Activated T-cell treated with anti-CD3 and anti-CD28 coated beads for 4 hours (primary cell): ENCODE measurements at places on chromosomes 5 and 9.

DNA sequence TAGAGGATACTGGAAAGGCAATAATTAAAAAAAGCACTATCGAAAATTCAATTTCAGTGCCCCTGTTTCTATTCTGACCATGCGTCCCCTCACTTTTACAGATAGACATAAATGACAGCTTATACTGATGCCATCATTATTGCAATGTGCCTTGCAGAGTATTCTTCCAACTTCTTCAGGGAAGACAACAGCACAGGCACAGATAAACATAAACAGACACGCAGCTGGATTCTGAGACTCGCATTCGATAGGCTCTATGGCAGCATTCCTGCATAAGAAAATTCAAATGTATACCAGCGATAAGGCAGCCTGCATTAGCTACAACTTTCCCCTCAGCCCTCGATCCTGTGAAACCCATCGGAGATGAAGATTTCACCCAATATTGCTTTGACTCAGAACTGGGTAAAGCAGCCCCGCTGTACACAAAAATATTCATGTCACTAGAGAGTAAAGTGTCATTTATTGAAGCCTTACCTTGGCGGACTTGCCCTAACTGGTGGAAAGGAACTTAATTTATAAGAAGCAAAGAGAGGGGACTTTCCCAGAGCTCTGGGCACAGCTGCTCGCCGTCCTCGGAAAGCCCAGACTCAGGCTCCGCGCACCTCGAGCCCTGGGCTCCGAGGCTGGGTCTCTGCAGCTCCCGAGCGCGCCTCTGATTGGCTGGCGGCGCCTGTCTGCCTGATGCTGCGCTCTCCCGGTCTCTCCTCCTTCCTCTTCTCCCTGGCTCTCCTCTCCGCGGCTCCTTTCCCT lies at the start of gene CDH18:
Gene CDH18, minus strand, starts transcription at position 589 of the 750 bp plus-strand sequence. CDS start 149,214 bp downstream, outside the sequence.
- no peak for DNase-seq

GRCh38 chr5:172235827-172236736 lies 42.1 kb downstream of the EFCAB9 start:
- DNase-seq: no peak

- DNase-seq: no peak
Measured at GRCh38 chr9:113591899-113592625, 128.5 kb downstream of the RGS3 start.

DNA sequence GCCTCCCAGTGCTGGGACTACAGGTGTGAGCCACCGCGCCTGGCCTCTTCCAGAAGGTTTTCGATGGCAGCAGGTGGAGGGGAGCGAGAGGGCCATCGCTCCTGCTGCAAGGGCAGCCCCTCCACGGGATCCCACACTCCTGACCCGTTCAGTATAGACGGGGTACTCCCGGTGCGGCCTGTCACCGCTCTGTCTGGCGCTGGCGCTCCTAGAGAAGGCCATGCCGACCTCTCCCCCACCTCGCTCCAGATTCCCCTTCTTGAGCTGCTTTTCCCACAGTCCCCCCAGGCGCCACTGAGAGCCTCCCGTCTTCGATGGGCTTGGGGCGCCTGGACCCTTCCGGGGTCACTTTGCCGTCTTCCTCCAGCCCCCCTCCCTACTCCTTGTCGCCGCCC lies 4.3 kb upstream of the SQSTM1 start:
- DNase-seq: no peak

DNA sequence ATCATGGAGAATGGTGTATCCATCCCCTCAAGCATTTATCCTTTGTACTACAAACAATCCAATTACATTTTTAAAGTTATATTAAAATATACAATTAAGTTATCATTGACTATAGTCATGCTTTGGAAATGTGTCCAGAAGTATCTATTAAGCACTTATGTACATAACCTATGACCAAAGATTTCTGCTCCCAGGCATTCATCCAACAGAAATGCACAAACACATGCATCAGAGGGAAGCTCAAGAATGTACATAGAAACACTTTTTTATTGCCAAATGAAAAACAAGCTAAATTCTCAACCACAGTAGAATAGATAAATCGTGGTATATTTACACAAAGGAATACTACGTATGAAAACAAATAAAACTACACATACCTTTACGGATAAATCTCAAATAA lies 700.5 kb upstream of the ZNF608 start:
- no peak for DNase-seq

GRCh38 chr5:164504141-164504772 lies 998.8 kb downstream of the MAT2B start:
- no peak for DNase-seq

DNA sequence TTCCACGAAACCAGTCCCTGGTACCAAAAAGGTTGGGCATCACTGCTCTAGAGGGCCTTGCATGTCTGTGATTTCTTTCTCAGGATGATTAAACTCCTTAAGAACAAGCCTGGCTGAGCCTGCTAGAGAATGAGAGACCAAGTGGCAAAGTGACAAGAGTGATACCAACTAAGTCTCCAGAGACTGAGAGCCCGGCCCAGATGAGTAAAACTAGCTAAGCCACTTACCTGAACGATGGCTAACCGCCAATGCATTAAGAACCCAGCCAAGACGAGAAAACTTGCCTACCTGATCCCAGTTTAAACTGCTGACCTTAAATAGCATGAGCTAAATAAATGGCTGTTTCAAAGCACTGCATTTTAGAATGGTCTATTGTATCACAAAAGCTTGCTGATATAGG lies 5.6 kb upstream of the CCDC152 start:
- no peak for DNase-seq

DNA sequence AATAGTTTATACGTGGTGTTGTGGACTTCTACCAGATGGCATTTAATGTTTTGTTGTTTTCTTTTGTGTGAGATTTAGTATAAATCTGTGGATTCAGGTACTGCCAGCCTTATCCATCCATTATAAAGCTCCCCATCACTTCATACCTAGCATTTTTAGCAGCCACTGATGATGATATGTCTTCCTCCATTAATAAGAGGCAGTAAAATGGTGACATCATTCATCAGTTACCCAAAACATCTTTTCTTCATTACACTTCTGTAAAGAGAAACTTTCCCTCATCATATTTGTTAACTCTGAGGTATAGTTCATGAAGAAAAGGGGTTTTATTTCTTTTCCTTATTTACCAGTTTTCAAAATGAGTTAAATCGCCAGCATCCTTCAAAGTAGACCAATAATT lies 19.4 kb downstream of the CHD1 start:
- no peak for DNase-seq

DNA sequence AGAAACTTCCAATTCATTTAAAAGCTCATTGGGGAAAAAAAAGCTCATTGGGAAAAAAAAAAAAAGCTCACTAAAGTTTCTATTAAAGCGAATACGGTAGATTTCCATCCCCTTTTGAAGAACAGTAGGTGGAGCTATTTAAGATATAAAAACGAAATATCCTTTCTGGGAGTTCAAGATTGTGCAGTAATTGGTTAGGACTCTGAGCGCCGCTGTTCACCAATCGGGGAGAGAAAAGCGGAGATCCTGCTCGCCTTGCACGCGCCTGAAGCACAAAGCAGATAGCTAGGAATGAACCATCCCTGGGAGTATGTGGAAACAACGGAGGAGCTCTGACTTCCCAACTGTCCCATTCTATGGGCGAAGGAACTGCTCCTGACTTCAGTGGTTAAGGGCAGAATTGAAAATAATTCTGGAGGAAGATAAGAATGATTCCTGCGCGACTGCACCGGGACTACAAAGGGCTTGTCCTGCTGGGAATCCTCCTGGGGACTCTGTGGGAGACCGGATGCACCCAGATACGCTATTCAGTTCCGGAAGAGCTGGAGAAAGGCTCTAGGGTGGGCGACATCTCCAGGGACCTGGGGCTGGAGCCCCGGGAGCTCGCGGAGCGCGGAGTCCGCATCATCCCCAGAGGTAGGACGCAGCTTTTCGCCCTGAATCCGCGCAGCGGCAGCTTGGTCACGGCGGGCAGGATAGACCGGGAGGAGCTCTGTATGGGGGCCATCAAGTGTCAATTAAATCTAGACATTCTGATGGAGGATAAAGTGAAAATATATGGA lies at the start of gene PCDHGA12:
Gene PCDHGA12, plus strand, starts transcription at position 176 of the 782 bp plus-strand sequence. Its CDS starts 253 bp downstream, at position 429.
- no peak for DNase-seq

GRCh38 chr9:4020038-4020754 lies 279.7 kb downstream of the GLIS3 start:
- no peak for DNase-seq

DNA sequence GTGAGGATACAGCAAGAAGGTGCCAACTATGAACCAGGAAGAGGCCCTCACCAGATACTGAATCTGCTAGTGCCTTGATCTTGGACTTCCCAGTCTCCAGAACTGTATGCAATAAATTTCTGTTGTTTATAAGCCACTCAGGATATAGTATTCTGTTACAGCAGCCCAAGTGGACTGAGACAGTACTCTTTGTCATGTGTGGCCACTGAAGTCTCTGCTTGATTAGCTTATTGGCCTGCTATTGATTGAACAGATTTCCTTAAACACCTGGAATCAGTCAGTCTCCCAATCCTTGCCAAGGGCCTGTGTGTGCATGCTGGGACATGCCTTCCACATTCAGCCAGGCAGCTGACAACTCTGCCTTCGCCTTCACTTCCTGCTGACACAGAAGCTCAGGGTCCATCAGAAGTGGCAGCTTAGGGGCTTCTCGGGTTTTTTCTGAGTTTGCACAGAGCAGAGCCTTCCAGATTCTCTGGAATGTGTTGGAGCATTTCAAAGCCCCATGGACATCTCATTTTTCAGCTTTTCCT lies 13.7 kb upstream of the ROR2 start:
- DNase-seq: no peak

GRCh38 chr9:136225366-136225747 lies 20.3 kb downstream of the QSOX2 start:
- DNase-seq: no peak

GRCh38 chr9:110188101-110188500 lies 19.9 kb downstream of the C9orf152 start:
- no peak for DNase-seq

GRCh38 chr5:135154197-135154596 lies 120.2 kb upstream of the PITX1 start:
- DNase-seq: no peak

- no peak for DNase-seq
Measured at GRCh38 chr9:33480976-33481375, 7.3 kb upstream of the NOL6 start.

GRCh38 chr9:134339183-134339806 lies 13.0 kb downstream of the RXRA start:
- no peak for DNase-seq

- no peak for DNase-seq
Measured at GRCh38 chr5:1846583-1846982, 36.1 kb downstream of the IRX4 start.

DNA sequence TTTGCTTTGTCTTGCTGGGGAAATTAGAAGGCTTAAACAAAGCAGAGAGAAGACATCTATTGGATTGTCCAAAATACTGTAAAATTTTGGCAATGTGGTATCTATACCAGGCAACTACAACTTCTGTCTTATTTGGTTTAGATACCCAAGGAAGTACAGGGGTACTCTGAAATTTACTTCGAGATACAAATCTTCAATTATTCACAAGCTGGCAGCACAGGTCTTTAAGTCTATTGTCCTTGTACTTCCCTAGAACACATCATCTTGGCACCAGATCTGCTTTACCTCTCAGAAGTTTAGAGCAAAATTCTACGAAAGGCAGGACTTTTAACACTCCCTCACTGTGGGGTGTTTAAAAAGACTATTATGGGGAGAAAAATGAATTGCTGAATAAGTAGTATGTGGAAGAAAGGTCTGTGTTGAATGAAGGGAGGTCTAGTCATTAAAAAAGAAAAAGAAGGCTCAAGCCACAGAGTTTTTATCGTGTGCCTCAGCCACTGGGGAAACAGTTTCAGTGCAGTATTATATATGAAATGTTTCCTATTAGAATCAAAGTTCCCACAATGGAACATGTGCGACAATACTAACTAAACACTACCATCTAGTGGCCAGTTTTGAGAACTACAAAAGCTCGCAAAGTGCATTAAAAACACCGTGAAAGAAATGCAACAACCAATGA lies 93.7 kb downstream of the PDE4D start:
- DNase-seq: no peak

GRCh38 chr5:9851458-9851857 lies 221.3 kb upstream of the TAS2R1 start:
- no peak for DNase-seq

GRCh38 chr5:128035689-128036088 lies 47.9 kb upstream of the SLC12A2 start:
- no peak for DNase-seq

GRCh38 chr9:132795511-132796303 lies 82.4 kb downstream of the AK8 start:
- DNase-seq: no peak

- no peak for DNase-seq
Measured at GRCh38 chr5:172700365-172701290, 59.6 kb downstream of the NEURL1B start.

DNA sequence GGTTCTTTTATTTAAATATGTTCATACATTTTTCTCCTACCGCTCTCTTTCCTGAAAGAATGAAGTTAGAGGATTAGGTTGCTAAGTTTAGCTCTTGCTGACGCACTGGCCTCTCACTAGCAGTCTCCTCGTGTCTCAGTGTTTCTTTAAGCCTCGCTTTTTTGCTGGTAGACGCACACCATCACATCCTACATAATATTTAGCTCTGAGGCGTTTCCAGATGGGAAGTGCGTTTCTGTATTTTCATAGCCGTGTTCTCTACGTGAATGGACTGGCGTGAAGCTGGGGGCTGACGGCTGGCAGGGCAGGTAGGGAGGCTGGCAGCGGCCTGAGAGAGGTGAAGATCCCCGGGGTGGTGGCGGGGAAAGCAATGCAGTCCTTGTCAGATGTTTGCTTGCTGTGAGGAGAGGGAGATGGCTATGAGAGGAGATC lies 79.2 kb upstream of the SPRY4 start:
- no peak for DNase-seq

DNA sequence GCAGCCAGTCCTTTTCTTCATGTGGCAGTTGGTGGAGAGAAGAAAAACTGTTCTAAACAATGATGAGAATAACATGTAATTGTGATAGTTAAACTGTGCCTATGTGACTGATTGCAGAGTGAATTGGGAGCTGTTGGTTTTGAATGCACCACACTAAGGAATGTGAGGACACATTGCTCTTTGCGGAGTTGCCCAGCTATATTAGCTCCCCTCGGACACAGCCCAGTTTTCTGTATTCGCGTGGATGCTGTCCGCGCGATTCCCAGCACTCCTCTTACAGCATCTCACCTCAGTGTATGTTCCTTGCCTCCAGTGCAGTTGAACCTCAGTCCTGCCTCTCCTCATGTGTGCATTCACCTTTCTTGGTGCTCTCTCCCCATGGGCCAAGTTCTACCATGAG lies 32.2 kb downstream of the TGFBI start:
- no peak for DNase-seq

DNA sequence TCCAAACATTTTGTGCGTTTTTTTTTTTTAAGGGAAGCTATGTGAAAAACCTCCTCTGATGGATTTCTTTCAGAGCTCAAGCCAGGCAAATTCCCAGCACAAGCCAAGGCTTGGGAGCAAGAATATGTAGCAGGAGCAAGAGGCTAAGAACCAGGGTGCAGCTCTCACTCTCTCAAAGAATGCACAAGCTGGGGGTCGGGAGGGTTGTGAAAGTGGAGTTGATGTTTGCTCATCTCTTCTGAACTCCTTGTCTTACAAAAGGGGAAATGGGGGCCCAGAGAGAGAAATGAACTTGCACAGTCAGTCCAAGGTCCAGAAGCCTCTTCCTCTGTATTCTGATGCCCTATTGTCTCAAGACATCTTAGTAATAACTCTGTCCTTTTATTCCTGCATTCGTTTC lies 7.7 kb upstream of the TRAF1 start:
- DNase-seq: no peak

GRCh38 chr9:33452828-33453271 lies 5.5 kb upstream of the AQP3 start:
- peak; percentile 31 for DNase-seq

GRCh38 chr9:2616692-2617377 lies 4.8 kb upstream of the VLDLR start:
- no peak for DNase-seq

GRCh38 chr5:171657473-171657872 lies 128.1 kb upstream of the SMIM23 start:
- DNase-seq: no peak
